ENCODE measurements at places on chromosomes 4 and X. TPM values are rescaled to one million over a fixed set of nuclear protein-coding genes. Genes with fewer than 3 reads are reported as not detected.

Gene KCND1
- total RNA-seq, result 1.4 TPM

- DNase-seq, result no peak
Observed at GRCh38 chrX:154605566-154605965, 13.5 kb downstream of the CTAG1B start.

DNA sequence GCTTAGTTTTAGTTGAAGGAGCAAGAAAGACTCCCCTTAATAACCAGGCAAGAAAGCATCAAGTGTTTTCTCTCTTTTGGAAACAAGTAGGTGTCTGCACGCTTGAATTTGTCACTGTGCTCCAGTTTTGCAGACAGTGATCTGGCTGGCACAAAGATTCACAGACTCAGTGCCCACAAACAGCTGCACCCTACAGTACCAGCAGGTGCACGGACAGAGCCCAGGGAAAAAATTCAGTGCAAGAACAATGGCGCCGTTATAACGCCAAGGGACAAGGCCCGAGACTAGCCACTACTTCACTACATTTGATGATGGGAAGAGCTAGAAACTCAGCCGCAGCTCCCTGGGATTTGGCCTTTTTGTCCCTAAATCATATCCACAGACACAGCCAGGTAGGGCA is 56.0 kb downstream of the ZNF827 start:
- no peak for DNase-seq

DNA sequence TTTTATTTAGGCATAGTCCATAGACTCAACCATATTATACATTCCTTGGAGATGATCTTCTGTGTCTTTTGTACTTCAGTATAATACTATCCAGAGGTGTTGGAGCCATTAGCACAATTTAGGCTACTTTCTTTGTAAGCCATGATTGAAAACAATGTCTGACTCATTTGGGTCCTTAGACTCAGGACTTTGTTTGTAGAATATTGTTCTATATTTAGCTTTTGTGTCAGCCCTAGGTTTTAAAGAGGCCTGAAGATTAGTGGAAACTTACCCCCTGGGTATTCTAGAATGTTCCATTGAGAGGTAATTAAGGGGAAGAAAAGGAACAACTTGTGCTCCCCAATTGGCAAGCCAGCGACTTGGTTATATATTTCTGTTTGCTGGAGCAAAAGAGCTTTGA is 145.2 kb upstream of the SCML1 start:
- no peak for DNase-seq

- no peak for DNase-seq
Observed at GRCh38 chr4:110165382-110166286, 32.8 kb downstream of the ELOVL6 start.

DNA sequence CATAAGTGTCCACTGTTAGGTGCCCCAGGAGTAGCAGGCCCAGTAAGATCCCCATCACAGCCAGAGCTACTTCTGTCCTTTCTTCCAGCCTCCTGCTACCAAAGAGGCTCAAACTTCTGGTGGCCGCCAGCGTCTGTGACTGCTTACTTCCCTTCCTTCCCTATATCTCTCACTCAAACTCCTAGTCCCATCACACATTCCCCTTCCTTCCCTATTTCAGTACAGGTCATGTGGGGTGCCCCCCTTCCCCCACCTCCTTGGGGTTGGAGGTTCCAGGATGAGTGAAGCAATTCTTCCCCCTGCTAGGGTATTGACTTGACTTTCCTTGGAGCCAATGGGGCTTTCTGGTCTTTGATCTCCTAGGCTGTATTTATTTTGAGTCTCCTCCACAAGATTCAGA is at the start of gene VSIG4:
Gene VSIG4, minus strand, starts transcription at position 137 of the 400 bp plus-strand sequence. Its CDS starts 82 bp downstream, at position 55.
- peak; percentile 31 for DNase-seq

GRCh38 chrX:153465691-153466380 is 4.5 kb downstream of the HAUS7 start:
- no peak for DNase-seq

DNA sequence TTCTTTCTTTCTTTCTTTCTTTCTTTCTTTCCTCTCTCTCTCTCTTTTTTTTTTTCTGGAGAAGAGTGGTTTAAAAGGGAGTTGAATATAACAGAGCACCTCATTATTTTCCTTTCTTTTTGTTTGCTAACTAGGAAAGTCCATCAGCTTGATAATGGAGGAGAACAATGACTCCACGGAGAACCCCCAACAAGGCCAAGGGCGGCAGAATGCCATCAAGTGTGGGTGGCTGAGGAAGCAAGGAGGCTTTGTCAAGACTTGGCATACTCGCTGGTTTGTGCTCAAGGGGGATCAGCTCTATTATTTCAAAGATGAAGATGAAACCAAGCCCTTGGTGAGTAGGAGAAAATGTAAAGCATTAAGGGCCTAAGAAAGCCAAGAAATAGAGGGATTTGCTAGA is 95.4 kb downstream of the ARHGAP24 start:
- no peak for DNase-seq

Gene HSFX3
- total RNA-seq, result not detected

GRCh38 chr4:138835832-138836533 is 179.6 kb upstream of the NOCT start:
- peak; percentile 59 for DNase-seq

DNA sequence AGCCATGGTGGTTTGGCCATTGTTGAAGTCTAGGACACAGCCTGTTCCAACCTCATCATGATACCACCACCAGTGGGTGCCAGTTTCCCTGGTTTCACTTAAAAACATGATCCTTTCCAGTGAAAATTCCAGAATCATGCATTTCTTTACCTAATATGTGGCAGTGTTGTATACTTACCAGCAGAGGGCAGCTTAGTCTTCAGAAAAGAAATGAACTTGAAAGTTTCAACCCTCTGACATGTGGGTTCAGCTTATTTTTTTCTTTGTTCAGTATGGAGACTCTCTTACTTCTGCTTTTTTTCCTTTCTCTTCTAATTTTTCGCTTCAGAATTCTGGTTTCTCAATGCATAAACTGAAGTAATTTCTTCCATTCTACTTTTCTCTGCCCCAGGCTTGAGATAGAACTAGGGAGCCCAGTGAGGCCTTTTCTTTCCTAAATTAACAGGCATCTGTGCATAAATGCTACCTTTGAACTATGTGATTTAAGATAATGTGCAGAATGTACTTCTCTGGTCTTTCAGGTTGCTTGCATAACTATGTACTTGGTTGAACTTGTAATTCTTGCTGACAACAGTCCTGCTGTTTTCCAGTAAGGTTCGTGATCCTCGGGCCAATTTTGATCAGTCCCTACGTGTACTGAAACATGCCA is 10.7 kb downstream of the LIAS start:
- peak; percentile 42 for DNase-seq

DNA sequence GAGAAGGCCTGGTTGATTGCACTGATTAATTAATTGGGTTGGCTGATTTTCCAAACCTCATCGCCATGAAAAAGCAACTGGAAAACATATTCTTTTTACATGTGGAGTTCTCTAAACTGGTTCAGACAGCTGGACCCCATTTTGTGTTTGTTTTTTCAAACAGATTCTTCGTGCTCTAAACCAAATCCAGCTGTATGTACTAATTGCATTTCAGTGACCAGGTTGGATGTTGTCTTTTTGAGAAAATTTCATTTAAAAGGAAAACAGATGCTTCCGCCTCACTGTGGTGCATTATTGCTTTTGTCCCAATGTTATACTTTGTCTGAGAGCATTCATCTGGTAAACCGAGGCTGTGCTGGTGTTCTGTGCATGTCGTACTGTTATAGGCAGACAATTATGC is 67.8 kb upstream of the LNX1 start:
- DNase-seq, result no peak

DNA sequence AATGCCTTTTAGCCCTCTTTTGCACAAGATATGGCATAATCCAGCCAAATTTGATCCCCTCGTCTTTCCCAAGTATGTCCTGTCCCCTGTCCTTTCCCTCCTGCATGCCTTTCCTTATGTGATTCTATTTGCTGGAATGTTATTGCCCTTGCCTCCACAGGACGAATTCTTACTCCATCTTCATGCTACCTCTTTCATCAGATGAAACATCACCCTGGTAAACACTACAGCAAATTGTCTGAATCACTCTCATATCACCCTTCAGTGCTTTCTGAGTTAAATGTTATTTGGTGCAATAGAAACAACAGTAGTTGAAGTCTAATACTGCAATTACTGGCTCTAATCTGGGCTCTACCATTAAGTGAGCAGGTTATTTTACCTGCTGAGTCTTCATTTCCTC is 52.2 kb upstream of the FAT1 start:
- no peak for DNase-seq

DNA sequence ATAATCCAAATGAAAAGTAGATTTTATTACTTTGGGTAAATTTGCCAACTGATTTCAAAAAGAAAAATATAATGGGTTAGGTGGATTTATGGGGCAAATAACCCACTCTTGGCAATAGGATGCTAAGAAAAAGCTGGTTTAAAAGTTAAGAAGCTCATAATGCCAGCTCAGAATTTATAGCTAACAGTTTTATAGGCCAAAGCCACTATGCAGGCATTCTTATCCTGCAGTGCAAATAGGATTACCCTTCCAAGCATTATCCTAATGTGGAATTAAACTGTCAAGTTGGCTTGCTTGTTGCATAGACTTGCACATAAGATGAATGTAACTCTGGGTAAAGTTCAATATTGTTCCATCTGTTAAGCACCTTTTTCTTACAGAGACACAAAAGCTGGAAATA is 703.0 kb downstream of the PCDH18 start:
- DNase-seq, result no peak

Gene CC2D2A
- 7.0 TPM for total RNA-seq

GRCh38 chrX:29948653-29949052 is 266.7 kb upstream of the MAGEB2 start:
- no peak for DNase-seq

DNA sequence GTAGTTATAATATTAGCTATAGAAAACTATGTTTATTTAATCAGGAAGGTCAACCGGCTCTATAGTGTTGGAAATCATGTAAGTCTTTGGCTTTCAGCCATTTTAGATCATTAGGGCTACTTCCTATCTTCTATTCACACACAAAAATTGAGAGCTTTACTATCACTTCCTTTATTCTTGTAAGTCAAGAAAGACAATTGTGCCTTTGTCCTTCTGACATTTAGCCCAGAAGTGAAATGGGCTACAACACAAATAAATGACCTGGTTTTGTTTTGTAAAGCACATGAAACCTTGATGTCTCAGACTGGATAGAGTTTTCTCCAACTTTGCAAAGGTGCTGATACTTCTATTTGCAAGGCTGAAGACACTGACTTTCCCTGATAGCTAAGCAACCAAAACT is 122.4 kb upstream of the ACSL4 start:
- DNase-seq, result no peak

Gene PTPN13
- 7.0 TPM for total RNA-seq

GRCh38 chr4:184757810-184758209 is 23.9 kb upstream of the CENPU start:
- DNase-seq, result no peak

Gene GPR82
- total RNA-seq, result not detected

Gene NKX6-1
- not detected for total RNA-seq

Gene HSD17B13
- 0.18 TPM for total RNA-seq

Gene ATOH1
- total RNA-seq, result not detected

Gene KLB
- 1.7 TPM for total RNA-seq

DNA sequence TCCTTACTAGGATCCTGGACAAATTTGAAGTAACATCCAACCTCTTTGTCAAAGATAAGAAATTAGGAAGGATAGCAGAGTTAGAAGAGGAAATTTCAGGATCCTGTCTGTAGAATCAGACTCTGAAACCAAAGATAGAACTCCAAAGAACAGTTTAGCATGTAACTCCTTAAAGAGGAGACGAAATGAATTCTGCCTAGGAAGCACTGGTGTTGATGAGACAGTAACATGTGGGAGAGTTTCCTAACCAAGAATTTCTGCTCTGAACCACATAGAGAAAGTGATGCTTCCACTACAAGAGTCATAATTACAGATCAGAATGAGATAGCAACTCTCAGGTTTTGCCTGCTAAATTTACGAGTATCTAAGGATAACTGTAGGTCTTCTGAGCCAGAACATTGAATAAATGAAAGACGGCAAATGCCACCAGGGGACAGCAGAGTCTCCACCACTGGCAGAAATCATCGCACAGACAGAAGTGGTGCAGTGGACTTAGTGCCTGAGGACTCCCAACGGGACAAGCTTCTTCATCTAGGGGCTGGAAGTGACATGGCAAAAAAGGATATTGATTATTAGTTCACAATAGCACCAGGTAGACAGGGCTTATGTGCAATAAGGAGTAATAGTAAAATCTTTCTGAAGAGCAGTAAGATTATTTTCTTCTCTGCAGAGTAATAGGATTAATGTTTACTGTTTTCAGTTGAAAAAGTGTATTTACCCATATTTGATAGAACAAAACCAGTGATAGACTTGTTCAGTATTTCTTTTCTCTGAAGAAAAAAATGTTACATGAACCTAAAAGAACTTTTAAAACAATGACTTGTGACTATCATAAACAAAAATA is 6.7 kb upstream of the PPID start:
- peak; percentile 51 for DNase-seq

Gene ADGRA3
- total RNA-seq, result 19.3 TPM

Gene STATH
- total RNA-seq, result not detected

Gene SHROOM3
- total RNA-seq, result 10.0 TPM

DNA sequence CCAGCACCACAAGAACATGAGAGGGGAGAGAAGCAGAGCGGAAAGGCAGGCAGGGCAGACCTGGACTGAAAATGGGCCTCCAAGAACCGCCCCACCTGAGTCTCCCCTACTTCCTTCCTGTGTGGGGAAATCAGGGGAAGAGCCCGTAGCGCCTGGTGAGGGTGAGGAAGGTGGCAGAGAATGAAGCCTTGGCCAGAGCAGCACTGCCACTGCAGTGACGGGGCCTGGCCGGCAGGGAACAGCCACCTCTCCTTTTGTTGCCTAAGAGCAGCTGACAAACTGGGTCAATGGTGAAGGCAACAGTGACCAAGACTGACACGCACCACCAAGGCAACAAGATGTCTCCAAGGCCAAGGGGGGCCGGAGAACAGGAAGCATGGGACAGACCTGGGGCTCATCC is 58.4 kb upstream of the CBR4 start:
- DNase-seq, result no peak

- peak; percentile 37 for DNase-seq
Observed at GRCh38 chrX:70480660-70481018, 36.0 kb downstream of the DLG3 start.

Gene MAGED4B
- 2.2 TPM for total RNA-seq

- DNase-seq, result no peak
Observed at GRCh38 chr4:53963781-53964180, 100.6 kb downstream of the CHIC2 start.

Gene CXCL9
- total RNA-seq, result 0.38 TPM

DNA sequence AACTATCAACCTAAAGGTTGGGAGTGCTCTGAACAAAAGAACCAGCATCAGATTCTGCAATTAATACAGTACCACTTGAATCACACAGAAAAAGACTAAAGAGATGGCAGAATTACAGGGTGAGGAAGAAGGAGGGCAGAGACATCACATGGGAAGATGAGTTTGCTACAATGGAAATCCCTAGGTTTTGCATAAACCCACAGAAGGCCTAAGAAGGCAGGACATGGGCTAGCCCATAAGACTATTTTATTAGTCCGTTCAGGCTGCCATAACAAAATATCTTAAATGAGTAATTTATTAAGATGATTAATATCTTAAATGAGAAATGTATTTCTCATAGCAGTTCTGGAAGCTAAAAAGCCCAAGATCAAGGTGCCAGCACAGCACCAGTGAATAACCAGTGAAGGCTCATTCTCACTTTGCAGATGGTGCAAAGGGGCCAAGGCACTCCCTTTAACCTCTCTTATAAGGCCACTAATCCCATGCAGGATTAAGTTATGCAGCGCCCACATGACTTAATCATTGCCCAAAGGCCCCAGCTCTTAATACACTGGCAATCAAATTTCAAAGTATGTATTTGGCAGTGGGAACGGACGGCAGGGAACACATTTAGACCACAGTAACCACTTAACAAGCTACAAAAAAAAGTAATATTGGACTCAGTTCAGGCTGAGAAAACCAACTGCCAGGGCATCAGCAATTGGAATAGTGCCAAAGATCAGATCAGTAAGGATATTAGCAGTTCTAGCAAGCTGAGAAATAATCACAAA is 47.6 kb upstream of the NEUROG2 start:
- no peak for DNase-seq

Gene PHOX2B
- total RNA-seq, result not detected
